ENCODE measurements at places on chromosomes 4 and X.

DNA sequence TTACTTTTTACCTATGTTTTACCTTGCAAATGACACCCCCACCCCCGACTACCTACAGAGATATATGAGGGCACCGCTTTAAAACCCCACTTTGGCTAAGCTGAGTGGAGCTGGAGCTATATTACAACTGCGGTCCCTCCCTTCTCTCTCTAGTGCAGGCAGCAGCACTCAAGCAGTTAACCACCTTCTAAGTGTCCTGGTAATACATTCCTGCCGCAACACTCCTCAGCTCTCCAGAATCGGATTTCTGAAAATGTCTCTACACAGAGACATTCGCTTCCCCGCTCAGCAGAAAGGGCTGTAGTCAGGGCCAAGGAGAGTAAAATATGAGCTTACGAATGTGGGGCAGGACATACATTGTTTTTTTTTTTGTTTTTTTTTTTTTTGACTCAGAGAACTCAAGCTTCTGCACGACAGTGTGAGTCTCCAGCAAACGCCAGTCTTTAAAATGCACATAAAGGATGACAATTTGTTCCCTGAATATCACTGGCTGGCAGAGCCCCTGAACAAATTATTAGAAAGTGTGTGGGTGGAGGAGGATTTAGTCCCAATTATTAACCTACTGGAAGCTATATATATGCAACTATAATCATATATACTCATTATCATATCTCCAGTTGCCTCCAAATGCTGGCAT, 287.0 kb upstream of the TET2 start:
- DNase-seq = no peak

DNA sequence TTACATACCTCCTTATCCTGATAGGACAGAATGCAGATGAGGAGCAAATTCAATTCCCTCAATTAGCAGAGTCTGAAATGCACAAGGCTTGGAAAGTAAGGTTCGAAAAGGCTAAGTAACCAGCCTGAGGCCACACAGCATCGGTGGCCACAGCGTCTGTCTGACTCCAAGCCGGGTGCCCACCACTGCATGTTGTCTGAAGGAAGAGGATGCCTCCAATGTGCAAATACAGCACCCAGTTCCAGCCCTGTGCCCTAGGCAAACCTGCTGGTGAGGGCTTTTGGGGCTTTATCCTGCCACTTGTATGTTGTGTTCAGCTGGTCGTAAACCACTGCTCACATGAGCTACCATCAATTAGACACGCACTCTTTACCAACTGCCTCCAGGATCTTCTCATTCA, 48.6 kb upstream of the PPP2R2C start:
- no peak for DNase-seq

DNA sequence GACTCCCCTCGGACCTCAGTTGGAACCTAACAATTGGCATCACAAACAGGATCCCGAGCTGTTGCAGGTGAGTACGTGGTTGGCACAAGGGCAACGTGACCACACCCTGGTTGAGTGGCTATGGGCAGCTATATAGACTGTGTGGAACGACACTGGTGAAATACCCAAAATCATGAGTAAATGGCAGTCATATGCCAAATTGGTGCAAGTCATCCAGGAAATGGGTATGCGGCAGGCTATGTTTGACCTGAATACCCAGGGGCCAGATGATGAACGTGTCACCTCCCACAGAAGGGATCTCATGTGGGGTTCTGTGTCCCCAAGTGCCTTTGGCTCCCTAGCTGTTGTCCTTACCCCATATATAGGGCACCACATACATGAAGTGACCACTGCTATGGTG, 53.2 kb upstream of the CCDC149 start:
- no peak for DNase-seq

GRCh38 chr4:141804836-141805235, 168.5 kb downstream of the IL15 start:
- DNase-seq = no peak

GRCh38 chrX:99142745-99143144, 1267.3 kb downstream of the PCDH19 start:
- no peak for DNase-seq

DNA sequence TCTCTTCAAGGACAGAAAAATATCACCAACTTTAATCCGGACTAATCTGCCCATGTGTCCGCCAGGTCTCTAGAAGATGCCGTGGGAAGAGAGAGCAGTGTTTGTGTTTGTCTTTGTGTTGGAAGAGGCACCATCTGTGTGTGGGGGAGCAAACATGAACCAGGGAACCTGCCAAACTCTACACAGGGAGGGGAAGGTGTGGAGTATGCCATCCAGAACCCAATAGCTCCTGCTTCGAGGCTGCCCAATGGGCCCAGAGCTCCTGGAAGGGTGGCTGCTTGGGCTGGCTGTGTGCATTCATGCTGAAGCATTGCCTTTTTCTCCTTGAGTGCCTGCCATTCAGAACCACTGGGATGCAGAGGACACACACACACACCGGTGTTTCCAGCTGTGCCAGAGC, 536.2 kb downstream of the MID1IP1 start:
- DNase-seq = no peak

GRCh38 chrX:68304602-68305001, 128.7 kb downstream of the OPHN1 start:
- DNase-seq = no peak
